Germinal center (tissue), 1 donor: ENCODE measurements at places on chromosomes 2 and 18.
A peak's percentile ranks its signal among the peaks of the same experiment; 100 is the strongest.

- DNase-seq, result no peak
Observed at GRCh38 chr18:56309104-56309503, 329.3 kb downstream of the TXNL1 start.

DNA sequence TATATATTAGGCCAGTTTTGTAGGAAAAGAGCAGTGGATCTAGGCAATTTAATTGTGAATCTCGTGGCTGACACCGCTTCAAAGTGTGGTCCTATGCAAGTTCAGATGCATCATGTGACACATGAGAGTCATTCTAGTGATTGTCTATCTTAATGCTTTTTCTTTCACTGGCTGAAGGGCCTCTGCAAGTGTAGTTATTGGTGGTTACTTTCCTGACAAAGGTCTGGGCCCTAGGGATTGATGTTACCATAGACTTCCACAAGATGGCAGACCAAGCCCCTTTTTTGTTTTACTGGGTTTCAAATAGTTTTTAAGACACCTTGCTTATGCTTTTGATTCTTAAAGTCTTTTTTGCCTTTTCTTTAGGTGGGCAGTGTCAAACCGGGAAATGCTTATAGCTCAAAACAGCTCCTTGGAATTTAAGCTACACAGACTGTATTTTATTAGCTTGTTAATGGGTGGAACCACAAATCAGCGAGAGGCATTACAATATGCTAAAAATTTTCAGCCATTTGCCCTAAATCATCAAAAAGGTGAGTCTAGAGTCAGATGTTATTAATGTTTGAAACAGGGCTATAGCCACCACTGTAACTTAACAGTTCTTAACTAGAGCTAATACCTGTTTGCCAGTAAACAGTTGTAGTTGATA, 25.9 kb downstream of the CD8A start:
- peak; percentile 58 for DNase-seq

DNA sequence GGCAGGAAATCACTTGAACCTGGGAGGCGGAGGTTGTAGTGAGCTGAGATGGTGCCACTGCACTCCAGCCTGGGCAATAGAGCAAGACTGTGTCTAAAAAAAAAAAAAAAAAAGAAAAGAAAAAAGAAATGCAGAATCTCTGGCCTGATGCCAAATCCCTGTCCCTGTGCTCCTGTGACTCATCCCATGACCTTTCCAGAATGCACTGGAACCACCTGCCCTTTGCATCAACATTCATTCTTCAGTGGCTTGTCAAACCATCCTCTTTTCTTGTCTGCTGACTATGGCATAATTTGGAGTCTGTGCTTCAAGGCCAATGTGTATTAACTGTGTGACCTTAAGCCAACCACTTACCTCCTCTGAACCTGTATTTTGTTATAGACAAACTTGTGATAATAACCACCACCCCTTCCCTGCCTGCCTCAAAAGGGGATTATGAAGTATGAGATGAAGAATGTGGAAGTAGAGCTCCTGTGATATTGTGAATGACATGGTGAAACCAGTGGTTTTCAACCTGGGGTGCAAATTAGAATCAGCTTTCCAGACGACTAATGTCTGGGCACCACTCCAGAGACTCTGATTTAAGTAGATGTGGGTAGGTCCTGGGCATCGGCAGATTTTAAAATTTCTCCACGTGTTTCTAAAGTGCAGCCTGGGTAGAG, 189.3 kb downstream of the CLIP4 start:
- DNase-seq, result no peak

GRCh38 chr18:58315041-58315440, 271.0 kb downstream of the NEDD4L start:
- no peak for DNase-seq

DNA sequence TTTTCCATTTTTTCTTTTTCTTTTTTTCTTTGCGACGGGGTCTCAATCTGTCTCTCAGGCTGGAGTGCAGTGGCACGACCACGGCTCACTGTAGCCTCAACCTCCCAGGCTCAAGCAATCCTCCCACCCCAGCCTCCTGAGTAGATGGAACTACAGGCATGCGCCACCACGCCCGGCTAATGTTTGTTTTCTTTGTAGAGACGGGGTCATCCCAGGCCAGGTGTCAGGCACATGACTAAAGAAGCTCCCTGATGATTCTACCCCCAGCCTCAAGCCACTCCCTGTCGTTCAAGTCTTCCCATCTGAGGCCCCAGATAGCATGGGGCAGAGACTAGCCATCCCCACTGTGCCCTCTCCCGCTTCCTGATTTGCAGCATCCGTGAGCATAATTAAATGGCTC, 9.8 kb upstream of the FZD5 start:
- no peak for DNase-seq

- no peak for DNase-seq
Observed at GRCh38 chr2:191629976-191630712, 47.8 kb upstream of the NABP1 start.

DNA sequence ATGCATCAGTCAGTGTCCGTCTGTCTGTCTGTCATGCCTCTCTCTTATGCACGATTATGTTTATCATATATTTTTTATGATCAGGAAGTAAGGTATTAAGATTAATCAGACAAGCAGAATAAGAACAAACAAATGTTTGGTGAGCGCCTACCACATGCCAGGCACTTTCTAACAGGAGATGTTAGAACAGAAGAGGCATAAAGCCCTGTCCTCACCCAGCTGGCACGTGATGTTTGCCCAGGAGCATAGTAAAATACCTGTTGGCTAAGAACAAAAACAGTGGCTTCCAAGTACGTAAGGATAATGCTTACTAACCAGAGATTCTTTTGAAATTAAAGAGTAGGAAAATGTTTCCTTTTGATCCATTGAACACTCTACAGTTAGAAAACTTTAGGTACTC, 380.2 kb upstream of the RAB12 start:
- no peak for DNase-seq

- peak; percentile 16 for DNase-seq
Observed at GRCh38 chr2:27485496-27485895, 4.0 kb downstream of the IFT172 start.

DNA sequence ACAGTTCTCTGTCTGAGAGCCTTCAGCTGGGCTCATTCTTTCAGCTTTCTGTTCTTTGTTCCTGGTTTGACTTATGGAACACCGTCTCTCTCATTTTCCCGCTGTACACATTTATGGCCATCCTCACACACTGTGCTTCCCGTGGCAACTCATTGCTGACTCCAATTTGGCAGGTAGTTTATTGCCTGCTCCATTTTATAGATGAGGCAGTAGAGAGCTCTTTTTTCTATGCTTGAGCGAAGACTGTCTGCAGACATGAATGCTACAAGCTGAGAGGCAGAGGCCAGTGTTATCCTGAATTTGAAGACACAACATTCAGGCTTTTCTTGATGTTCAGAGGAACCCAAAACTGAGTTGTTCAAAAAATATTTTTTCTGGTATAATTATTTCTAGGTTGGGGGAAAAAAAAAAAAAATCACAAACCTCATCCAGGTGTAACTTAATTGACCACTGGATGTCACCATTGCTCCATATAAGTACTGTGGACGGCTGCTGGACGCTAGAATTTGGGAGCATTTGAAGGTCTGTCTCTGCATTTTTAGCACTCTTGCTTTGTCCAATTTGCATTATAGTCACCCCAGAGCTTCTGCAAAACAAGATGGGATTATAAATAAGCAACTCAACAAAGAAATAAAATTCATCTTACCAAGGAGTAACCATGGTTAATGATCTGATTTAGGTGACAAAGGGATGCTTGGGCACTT, 83.5 kb downstream of the HRH4 start:
- no peak for DNase-seq

- no peak for DNase-seq
Observed at GRCh38 chr2:70103531-70104061, 16.3 kb downstream of the PCBP1 start.

DNA sequence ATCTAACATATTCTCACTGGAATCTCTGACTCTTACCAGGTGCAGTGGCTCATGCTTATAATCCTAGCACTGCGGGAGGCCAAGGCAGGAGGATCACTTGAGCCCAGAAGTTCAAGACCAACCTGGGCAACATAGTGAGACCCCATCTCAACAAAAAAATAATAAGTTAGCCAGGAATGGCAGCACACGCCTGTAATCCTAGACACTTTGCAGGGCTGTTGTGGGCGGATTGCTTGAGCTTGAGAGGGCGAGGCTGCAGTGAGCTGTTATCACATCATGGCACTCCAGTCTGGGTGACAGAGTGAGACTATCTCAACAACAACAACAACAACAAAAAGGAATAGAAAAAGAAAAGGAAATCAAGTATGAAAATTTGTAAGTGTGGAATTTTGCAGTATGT, 306.5 kb upstream of the CYP26B1 start:
- no peak for DNase-seq

- DNase-seq, result no peak
Observed at GRCh38 chr18:65751155-65752085, 608 bp downstream of the CDH7 start.

GRCh38 chr2:47893771-47894170, 12.5 kb downstream of the FBXO11 start:
- DNase-seq, result no peak

- no peak for DNase-seq
Observed at GRCh38 chr2:171602352-171602751, 80.1 kb downstream of the CYBRD1 start.

- DNase-seq, result no peak
Observed at GRCh38 chr2:236073246-236073645, 94.9 kb downstream of the GBX2 start.

DNA sequence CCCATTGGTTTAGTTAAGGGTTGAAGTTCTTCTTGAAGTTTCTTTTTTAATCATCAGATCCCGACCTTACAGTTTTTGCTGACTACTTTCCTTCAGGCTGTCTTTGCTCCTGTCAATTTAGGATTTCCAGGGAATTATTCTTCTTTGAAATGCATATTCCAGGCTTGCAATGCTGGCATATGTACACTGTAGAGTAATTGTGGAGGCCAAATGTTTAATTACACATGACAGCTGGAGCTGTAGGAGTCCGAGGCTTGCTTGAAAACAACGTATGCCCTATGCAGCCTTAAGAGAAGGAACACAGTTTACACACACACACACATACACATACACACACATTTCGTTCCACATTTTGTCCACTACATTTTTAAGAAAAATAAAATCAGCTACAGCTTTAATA, 602.3 kb downstream of the TMEM182 start:
- no peak for DNase-seq

- no peak for DNase-seq
Observed at GRCh38 chr2:158691619-158692018, 103.5 kb upstream of the DAPL1 start.

- no peak for DNase-seq
Observed at GRCh38 chr2:240921995-240922244, 15.8 kb downstream of the CROCC2 start.

DNA sequence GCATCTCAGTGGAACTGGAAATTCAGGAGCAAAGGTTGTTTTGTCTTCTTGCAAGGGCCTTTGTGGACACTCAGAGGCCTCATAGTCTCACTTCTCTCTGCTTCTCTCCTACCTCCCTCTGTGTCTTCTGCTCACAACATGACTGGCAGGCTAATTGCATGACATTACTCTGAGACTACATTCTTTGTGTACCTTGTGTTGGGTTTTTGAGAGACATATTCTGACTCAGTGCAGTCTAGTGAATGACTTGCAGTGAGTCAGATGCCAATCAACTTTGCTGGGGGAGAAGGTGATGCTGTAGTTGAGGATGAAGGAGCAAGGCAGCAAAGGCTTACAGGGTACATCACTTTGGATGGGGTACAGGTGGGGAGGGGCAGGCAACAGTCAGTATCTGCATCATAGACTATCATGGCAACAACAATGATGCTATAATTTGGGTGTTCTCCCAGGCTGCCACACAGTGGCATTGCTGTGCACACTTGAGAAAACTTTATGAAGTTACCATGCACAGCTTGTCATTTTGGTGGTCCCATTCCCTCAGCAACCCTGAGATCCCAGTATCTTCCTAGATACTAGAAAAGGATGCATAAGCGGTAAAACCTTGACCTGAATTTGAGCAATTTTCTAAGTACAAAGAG, 69.3 kb upstream of the SLC16A14 start:
- DNase-seq, result no peak

GRCh38 chr2:168892327-168892726, 2.1 kb upstream of the SPC25 start:
- no peak for DNase-seq

- DNase-seq, result peak; percentile 50
Observed at GRCh38 chr2:10080536-10081304, 509 bp upstream of the CYS1 start.

- no peak for DNase-seq
Observed at GRCh38 chr2:182448371-182448770, 21.5 kb upstream of the PDE1A start.

DNA sequence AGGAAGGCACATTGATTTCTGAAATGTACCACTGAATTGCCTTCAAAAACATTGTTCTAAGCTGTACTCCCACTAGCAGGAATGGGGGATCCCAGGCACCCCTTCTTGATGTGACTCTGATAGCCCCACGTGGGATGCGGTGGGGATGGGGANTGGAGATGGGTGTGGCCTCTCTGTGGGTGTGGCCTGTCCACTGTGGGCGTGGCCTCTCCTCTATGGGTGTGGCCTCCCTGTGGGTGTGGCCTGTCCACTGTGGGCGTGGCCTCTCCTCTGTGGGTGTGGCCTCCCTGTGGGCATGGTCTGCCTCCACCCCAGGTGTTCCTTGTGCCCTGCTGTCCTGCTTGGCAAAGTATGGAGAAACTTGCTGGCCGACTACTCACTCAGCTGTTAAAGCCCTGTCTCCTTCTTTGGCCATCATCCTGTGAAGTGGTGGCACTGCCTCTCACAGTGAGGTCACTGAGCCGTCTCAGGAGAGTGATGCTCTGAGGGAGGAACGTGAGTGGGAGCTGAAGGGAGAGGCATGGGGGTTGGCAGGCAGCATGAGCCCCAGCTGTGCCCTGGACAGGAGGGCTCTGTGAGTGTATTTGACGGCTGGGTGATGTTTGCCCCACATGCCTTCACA, 6.7 kb upstream of the PARD6G start:
- DNase-seq, result no peak

GRCh38 chr2:241506793-241507429, 1.5 kb downstream of the STK25 start:
- DNase-seq, result no peak

GRCh38 chr2:224638301-224638823, 53.2 kb upstream of the CUL3 start:
- DNase-seq, result peak; percentile 79

GRCh38 chr2:8548065-8548618, 133.7 kb upstream of the ID2 start:
- no peak for DNase-seq
